Muscle of leg (tissue), 16 donors: ENCODE measurements at places on chromosomes 2 and 18. TPM values are rescaled to one million over a fixed set of nuclear protein-coding genes. Genes with fewer than 3 reads are reported as not detected.

CFAP210 gene
- not detected for total RNA-seq

LRRFIP1 gene
- 95.1 TPM for total RNA-seq

SNX17 gene
- 71.2 TPM for total RNA-seq

DNA sequence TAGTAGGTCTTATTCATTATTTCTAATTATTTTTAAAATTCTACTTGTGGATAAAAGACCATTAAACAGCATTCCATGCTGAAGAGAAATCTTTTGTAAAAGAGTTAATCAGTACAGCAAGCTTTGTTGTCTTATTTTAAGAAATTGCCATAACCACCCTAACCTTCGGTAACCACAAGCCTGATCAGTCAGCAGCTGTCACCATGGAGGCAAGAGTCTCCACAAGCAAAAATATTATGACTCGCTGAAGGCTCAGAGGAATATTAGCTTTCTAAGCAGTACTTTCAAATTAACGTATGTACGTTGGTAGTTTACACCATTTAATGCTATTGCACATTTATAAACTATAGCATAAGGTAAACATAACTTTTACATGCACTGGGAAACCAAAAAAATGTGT is 650.5 kb upstream of the LINC00305 start:
- H3K4me3 ChIP-seq = no peak overlapping the region
- no peaks in the 10 kb centered on the region for H3K36me3 ChIP-seq
- H3K4me1 ChIP-seq = no peaks in the 10 kb centered on the region
- H3K27me3 ChIP-seq = no peaks in the 10 kb centered on the region
- no peak for DNase-seq

- no peak overlapping the region for H3K27ac ChIP-seq
- no peaks in the 10 kb centered on the region for H3K36me3 ChIP-seq
- H3K4me3 ChIP-seq = no peak overlapping the region
- peaks cover 7% of the 10 kb centered on the region for H3K27me3 ChIP-seq
Measured at GRCh38 chr18:22093731-22094357, 75.5 kb upstream of the GATA6 start.

DNA sequence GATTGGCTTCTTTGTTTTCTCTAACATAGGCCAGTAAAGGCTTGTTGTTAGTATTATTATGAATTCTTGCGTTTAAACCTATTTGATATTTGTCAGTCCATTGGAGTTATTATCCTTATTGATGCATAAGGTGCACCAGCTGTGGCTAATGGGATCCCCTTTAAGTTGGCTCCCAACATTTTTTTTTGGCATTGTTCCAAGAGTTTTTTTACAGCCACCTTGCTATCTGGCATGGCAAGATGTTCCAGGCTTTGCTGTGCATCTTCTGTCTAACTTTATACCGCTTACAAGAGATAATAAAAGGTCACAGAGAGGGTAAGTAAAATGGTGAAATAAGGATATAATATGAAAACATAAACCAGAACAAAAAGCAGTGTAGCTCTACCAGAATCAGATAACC is 157.5 kb upstream of the TACR1 start:
- no peaks in the 10 kb centered on the region for H3K4me1 ChIP-seq
- no peak for DNase-seq
- no peaks in the 10 kb centered on the region for H3K27me3 ChIP-seq
- no peaks in the 10 kb centered on the region for H3K36me3 ChIP-seq

DNA sequence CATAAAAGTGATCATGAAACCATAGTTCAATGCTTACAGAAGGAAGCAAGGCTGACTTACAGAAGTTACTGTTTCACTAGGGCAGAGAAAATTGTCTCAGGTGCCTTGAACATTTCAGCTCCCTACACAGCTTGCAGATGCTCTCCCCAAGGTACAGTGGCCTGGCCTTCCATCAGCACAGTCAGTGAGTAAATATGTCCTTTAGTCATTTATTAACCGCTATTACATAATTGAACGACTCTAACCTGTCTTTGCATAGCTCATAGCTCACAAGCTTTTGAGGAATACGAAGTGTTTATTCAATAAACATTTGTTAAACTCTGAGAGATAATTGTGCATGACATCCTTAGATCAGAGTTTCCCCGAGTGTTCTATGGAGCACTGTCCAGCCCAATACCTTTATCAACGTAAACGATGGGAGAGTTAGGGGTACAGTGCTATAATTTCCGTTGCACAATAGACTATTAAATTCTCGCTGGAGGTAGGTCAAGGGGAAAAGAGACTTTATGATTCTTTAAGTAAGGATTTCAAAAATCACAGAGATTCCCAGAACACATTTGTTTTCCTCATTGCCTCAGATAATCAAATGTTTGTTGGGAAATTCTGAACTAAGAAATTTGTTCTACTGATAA is 677.8 kb downstream of the TSN start:
- H3K27ac ChIP-seq = no peak overlapping the region
- H3K27me3 ChIP-seq = no peaks in the 10 kb centered on the region
- no peak for DNase-seq
- no peaks in the 10 kb centered on the region for H3K4me1 ChIP-seq

GRCh38 chr2:221943076-221943810 is 355.6 kb downstream of the PAX3 start:
- no peak overlapping the region for H3K27ac ChIP-seq
- no peak overlapping the region for H3K4me3 ChIP-seq
- no peaks in the 10 kb centered on the region for H3K27me3 ChIP-seq
- no peaks in the 10 kb centered on the region for H3K36me3 ChIP-seq
- peak; percentile 24 for DNase-seq

GRCh38 chr2:190221429-190221828 is 98.2 kb downstream of the HIBCH start:
- no peak overlapping the region for H3K4me3 ChIP-seq
- no peak overlapping the region for H3K27ac ChIP-seq
- no peaks in the 10 kb centered on the region for H3K27me3 ChIP-seq
- H3K36me3 ChIP-seq = peaks cover 8% of the 10 kb centered on the region
- no peak for DNase-seq

- no peaks in the 10 kb centered on the region for H3K36me3 ChIP-seq
- H3K4me1 ChIP-seq = no peaks in the 10 kb centered on the region
- no peak overlapping the region for H3K4me3 ChIP-seq
- DNase-seq = no peak
- H3K27me3 ChIP-seq = no peaks in the 10 kb centered on the region
Measured at GRCh38 chr2:143390171-143390570, 261.0 kb downstream of the ARHGAP15 start.

DNA sequence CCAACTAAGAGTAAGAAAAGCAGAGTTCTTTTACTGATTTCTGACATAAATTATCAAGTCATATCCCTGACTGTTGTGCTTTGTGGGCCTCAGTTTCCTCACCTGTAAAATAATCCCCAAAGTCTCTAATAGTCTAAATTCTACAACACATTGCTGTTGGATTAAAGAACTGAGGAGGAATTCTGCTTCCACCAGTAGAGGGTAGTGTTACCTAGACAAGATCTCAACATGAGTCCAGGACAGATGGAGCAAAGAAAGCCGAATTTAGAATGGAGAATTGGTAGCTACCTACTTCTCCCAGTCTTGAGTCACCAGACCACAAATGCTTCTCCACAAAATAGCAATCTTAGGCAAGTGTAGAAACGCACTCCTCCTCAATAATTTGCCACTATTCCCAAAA is 462.5 kb upstream of the FSHR start:
- DNase-seq = peak; percentile 44
- no peaks in the 10 kb centered on the region for H3K36me3 ChIP-seq
- no peak overlapping the region for H3K27ac ChIP-seq
- no peaks in the 10 kb centered on the region for H3K4me1 ChIP-seq

GRCh38 chr2:150135223-150135883 is 352.1 kb downstream of the RND3 start:
- H3K4me3 ChIP-seq = no peak overlapping the region
- no peak for DNase-seq
- H3K27me3 ChIP-seq = no peaks in the 10 kb centered on the region
- H3K27ac ChIP-seq = no peak overlapping the region
- peaks cover 4% of the 10 kb centered on the region for H3K4me1 ChIP-seq

- no peak for DNase-seq
- peaks cover 31% of the 10 kb centered on the region for H3K4me1 ChIP-seq
- no peaks in the 10 kb centered on the region for H3K36me3 ChIP-seq
- H3K27ac ChIP-seq = peak overlapping the region; percentile 21
Measured at GRCh38 chr2:176502619-176503018, 233.4 kb downstream of the MTX2 start.

DNA sequence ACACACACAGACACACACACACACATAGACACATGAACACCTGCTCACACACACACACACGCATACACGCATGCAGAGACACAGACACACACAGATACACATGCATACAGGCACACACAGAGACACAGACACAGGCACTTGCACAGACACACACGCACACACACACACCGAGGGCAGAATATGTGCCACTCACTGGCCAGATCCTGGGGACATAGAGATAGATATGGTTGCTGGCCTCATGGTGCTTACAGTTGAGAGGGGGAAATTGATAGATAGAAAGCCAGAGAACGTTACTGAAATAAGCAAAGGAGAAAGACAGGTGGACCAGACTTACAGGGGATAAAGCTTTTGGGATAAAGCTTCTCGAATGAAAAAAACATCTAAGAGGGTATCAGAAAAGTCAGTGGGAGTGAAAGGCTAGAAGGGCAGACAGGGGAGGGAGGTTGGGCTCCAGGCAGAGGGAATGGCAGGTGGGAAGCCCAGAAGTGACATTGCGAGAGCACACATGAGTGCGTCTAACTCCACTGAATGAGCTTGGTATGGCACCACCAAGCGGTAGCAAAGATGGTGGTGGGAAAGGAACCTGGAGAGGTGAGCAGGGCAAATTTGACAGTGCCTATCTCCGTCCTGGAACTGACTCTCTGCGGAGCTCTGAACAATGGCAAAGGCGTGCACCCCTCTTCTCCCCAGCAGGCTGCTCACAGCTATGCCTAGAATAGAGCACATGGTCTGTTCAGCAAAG is 390.1 kb upstream of the TRIB2 start:
- H3K4me3 ChIP-seq = no peak overlapping the region
- no peak for DNase-seq
- no peaks in the 10 kb centered on the region for H3K4me1 ChIP-seq
- H3K27ac ChIP-seq = no peak overlapping the region
